Frontal cortex (tissue), 4 donors: ENCODE measurements at places on chromosomes 7 and 10. TPM values are rescaled to one million over a fixed set of nuclear protein-coding genes. Genes with fewer than 3 reads are reported as not detected.

HOXA9 gene
- total RNA-seq = not detected

ZPBP gene
- 0.41 TPM for total RNA-seq

PARP12 gene
- total RNA-seq = 2.9 TPM

PDLIM1 gene
- 2.4 TPM for total RNA-seq

MACC1 gene
- total RNA-seq = 0.41 TPM

UPK3B gene
- not detected for total RNA-seq

STOX1 gene
- total RNA-seq = 9.0 TPM

AFAP1L2 gene
- 6.1 TPM for total RNA-seq

ADAM22 gene
- 76.2 TPM for total RNA-seq

ITPRID1 gene
- 1.2 TPM for total RNA-seq
